ENCODE measurements at places on chromosomes 16 and 17.

DNA sequence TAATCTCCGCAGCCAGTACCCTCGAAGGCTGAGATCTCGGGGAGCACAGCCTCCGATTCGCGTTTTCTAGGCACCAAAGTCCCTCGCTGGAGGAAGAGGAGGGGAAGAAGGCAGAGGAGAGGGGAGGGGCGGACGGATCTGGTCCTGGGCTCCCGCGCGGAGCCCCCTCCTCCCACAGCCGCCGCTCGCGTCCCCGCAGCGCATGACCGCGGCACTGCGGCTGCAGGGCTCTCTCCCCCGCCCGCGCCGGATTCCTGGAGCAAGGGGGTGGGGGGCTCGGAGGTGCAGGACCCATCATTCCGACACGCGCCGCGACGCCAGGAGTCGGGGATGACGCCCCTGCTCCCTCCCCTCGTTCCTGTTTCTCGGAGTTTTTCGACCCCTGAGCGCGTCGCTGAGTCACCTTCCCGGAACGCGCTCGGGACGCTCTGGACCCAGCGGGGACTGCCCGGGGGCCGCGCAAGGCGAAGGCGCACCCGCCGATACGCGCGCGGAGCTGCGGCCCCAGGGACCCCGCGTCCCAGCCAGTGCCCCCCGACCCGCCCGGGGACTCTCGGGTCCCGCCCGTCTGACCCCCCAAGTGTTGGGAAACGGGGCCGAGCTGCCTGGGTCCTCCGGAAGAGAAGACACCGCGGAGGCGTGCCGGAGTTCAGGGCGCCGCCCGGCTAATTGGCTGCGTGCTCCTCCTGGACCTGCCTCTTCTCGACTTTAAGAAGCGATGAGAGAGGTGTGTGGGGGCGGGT lies 1.4 kb upstream of the SPHK1 start:
- no peak for DNase-seq

DNA sequence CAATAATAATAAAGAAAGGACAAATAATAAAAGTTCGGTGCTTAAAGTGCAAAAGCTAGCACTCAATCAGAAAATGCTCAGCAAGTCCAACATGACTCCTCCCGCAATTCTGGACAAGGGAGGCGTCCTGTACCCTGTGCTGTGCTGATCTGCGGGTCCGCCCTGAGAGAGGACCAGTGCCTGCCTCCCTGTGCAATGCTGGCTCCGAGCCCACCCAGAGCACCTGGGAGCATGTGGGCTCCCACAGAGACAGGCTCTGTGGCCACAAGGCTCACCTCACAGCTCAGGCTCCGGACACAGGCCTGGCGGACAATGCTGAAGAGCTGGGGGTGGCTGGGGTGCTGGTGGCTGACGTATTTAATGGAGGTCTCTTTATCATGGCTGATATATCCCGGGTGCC lies 11.1 kb downstream of the FLCN start:
- no peak for DNase-seq

GRCh38 chr16:1026784-1027500 lies 45.4 kb downstream of the SOX8 start:
- no peak for DNase-seq

GRCh38 chr16:12763517-12763916 lies 40.2 kb downstream of the CPPED1 start:
- DNase-seq: no peak

- DNase-seq: no peak
These were observed 35.4 kb downstream of the MGAT5B start for GRCh38 chr17:76903631-76904030.
